ENCODE measurements at places on chromosomes 7 and 10.

DNA sequence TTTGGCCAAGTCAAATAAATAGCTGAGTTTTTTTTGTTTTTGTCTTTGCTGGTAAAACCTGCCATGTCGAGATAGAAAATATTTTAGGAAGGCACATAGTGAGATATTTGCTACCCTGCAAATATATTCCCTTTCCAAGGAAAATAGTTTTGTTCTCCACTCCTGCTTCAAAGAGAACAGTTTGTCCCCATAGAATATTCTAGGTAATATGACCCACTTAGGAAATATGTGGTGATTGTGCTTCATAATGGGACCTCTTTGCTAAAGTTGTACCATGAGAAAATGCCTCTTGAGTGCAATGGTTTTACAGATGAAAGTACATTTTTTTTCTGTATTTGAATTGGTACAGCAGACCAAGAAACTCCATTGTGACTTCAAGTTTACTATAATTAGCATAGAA lies 41.6 kb downstream of the SMNDC1 start:
- DNase-seq, result no peak

- DNase-seq, result no peak
Measured at GRCh38 chr7:265192-265997, 24.6 kb upstream of the FOXL3 start.

DNA sequence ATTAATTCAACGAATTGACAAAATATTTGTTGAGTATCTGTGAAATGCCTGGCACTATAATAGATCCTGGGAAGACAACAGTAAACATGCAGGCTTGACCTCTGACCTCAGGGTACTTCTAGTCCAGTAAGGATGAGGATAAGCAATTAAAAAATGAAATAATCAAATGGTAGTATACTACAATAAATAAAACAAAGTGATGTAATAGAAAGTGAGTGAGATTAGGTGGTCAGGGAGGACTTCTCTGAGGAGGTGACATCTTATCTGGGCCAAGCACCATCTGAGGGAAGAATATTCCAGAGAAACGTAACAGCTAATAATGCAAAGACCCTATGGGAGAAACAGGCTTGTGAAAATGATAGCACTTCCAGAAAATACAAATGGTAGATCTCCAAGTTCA lies 50.1 kb upstream of the RHOBTB1 start:
- no peak for DNase-seq

DNA sequence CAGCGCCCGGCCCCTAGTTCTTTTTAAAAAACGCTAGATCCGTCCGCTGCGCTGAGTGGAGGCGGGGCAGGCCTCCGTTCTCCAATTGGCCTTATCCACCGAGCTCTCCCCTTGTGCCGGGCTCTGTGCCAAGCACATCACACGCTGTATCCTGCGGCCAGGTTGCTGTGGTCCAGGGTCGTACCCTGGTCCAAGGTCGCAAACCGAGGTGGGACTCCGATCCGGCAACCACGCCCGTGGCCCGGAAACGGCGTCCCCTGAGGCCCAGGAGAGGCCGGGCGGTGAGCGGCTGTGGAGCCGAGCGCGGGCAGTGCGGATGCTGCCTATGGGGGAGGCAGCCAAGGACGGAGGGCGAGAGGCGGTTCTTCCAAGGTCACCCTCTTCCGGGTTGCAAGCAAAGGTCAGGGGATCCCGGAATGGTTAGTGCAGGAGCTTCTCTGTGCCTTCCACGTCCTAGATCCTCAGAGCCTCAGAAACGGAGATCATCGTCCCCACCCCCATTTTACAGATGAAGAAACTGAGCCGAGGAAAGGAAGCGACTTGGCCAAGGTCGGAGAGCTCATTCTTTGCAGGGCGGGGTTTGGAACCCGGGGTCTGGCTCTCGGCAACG lies 72.4 kb upstream of the LRRC4 start:
- no peak for DNase-seq

GRCh38 chr7:158027646-158028045 lies 560.0 kb downstream of the PTPRN2 start:
- no peak for DNase-seq

- DNase-seq, result no peak
Measured at GRCh38 chr7:77281780-77282478, 82.3 kb upstream of the FGL2 start.

DNA sequence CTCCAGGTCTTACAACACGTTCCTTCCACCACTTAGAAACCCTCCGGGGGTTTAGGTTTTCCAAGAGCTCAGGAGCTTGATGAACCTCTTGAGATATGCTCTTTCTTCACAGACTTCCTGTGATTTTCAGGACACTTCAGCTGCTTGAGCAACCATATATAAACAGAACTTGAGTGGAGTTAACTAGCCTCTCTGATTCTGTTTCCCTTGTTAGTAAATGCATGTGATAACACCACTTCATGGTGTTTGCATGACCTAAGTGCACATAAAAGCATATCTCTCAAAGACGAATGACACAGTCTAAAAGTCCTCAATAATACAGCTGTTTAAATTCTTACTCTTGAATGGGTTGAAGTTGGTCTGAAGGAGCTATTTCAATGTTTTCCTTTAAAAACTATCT lies 9.9 kb downstream of the PRR15 start:
- DNase-seq, result no peak

DNA sequence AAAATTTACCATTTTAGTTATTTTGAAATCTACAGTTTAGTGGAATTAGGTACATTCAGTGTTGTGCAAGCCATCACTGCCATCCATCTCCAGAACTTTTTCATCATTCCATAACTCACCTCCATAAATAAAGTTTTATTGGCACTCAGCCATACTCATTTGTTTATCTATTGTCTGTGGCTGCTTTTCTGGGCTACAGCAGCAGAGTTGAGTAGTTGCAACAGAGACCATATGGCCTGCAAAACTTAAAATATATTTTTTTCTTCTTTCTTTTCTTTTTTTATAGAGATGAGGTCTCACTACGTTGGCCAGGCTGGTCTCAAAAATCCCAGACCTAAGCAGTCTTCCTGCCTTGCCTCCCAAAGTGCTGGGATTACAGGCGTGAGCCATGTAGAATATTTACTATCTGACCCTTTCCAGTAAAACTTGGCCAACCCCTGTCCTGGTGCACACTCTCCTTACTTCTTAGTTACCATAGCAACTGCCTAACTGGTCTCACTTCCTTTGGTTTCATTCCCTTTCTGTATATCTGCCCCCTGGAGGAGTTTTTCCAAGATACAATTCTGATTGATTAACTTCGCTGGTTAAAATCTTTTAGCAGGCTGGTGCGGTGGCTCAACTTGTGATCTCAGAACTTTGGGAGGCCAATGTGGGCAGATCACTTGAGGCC lies 133.2 kb downstream of the CUX1 start:
- DNase-seq, result peak; percentile 51

DNA sequence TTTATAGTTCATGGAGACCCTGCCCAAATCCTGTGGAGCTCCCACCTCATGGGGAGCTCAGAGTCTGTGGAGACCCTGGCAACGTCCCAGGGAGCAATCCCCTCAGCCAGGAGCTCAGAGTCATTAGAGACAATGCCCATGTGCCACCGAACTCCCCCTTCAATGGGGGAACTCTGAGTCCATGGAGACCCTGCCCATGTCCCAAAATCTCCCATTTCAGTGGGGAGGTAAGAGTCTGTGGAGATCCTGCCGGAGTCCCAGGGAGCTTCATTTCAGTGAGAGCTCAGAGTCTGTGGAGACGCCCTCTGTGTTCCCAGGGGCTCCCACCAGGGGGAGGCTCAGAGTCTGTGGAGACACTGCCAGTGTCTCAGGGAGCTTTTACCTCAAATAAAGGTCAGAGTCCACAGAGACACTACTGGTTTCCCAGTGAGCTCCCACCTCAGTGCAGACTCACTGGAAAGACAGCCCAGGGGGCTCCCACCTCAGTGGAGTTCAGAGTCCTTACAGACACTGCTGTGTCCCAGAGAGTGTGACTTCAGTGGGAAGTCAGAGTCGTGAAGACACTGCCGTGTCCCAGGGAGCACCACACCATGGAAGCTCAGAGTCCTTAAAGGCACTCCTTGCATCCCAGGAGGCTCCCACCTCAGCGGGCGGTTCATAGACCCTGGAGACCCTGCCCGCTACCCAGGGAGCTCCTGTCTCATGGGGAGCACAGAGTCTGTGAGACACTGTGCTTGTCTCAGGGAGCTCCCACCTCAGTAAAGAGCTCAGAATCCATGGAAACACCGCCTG lies 5.0 kb downstream of the MYO1G start:
- DNase-seq, result no peak

DNA sequence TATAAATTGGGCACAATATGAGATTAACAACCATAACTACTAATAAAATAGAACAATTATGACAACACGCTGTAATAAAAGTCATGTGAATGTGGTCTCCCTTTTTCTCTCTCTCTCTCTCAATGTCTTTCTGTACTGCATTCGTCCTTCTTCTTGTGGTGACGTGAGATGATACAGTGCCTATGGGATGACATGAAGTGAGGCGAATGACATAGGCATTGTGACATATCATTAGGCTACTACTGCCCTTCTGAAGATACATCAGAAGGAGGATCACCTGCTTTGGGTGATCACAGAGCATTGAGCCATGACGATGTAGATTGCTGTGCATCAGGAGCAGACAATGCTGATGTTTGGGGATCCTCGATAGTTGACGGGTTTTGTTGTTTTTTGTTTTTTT lies 171.6 kb downstream of the HERPUD2 start:
- no peak for DNase-seq

DNA sequence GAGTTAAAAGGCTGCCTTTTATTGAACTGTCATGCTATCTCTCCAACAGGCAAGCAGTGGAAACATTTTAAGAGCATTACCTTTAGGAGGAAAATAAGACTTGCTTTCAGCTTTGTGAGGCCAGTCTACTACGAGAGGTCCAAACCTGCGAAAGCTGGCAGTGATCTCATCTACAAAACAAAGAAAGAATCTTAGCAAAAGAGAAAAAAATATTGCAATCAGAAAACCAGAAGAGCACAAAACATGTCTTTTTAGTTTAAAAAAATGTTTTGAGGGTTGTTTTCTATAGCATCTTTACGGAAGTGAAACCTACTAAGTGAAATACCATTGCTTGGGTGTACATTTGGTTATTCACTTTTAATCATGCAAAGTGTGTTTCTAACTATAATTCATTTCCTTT lies 147.9 kb downstream of the CPEB3 start:
- no peak for DNase-seq

DNA sequence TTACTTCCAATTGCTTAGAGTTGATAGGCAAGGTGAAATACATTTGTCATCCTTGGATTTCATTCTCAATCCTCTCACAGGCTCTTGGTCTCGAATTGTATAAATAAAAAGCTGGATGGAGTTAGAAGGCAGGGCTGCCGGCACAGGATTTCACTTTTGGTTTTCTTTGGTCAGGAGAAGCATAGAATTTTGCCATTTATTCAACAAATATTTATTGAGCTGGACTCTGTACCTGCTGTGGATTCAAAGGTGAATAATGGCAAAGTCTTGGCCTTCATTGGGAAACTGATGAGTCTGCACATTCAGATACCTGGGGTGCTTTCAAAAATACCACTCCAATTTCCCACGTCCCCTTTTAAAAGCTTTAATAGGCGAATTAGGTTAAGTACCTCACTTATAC lies 49.7 kb downstream of the PDK4 start:
- no peak for DNase-seq

DNA sequence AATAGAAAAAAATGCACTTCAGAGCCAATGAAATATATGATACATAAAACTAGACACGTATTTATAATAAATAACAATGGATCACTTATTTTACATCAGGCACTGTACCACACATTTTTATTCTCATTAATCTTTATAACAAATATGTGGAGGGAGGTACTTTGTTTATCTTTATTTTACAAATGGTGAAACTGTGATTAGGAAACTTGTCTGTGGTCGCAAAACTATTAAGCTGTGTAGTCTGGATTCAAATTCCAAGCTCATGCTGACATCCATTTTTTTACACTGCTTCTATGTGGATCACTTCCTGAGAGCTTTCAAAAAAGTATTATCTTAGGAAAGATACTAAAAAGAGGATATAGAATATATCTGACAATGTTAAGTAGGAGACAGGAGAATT lies 978.6 kb downstream of the SORCS1 start:
- DNase-seq, result no peak

DNA sequence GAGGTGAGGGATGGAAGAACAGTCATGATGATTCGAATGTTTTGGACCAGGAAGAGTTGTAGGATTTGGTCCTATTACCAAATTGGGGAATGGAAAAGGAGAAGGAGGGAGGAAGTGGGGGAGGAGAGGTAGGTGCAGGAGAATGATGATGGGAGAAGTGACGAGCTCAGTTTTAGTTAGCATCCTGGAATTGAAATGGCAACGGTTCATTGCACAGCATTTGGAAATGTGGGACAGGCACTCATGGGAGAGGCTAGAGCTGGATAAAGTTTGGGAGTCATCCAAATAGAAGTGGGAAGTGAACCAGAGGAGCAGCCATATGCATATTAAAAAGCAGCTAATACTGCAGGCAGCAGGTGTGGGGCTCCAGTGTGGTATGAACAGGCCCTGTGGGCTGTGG lies 253.6 kb downstream of the SORCS3 start:
- DNase-seq, result no peak

DNA sequence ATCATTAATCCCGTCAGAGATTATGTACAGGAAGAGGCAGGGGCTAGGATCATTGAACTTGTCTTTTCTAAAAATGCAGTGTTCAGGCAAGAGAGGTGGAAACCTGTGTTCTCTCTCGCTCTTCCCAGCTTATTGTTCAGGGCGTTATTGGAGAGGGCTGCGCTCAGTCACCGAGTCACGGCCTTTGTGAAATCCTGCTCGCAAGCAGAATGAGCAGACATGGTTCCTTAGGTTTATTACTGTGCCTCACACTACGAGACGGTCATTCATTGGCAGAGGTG lies 631 bp upstream of the PRKRIP1 start:
- no peak for DNase-seq

GRCh38 chr7:110356438-110356837 lies 734.5 kb upstream of the LRRN3 start:
- DNase-seq, result no peak

- no peak for DNase-seq
Measured at GRCh38 chr7:3978839-3979238, 677.8 kb downstream of the SDK1 start.

GRCh38 chr10:3807211-3807927 lies 22.4 kb upstream of the KLF6 start:
- DNase-seq, result peak; percentile 60

GRCh38 chr7:18855796-18856195 lies 261.6 kb downstream of the TWIST1 start:
- peak; percentile 73 for DNase-seq

DNA sequence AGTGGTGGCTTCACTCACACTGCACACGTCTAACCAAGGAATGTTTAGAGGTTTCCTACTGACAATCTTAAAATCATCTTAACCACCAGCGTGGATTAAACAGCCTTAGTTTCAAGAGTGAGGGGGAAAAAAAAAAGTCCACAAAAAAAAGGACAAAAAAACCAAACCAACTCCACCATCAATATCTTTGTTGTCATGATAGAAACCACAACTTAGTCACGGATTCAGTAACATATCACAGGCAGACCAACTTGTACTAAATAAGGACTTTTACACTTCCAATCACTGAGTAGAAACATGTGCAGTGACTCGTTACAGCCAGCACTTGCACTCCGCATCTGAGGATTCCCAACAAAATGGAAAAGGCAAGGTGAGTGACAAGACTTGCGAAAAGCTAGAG lies 46.5 kb downstream of the FAM171A1 start:
- DNase-seq, result peak; percentile 76

- no peak for DNase-seq
Measured at GRCh38 chr10:110460111-110460809, 37.4 kb upstream of the DUSP5 start.

GRCh38 chr10:8053446-8054243 lies 843 bp upstream of the GATA3 start:
- DNase-seq, result peak; percentile 23

Measured in astrocyte of the cerebellum (primary cell).